ENCODE measurements at places on chromosomes 4 and X. TPM values are rescaled to one million over a fixed set of nuclear protein-coding genes. Genes with fewer than 3 reads are reported as not detected.

The SULT1B1 gene
- not detected for total RNA-seq

The RAB9B gene
- total RNA-seq = 0.98 TPM

The RTL3 gene
- not detected for total RNA-seq

The GABRE gene
- 45.3 TPM for total RNA-seq

The KLHL4 gene
- total RNA-seq = 5.8 TPM

The MAGED4B gene
- total RNA-seq = 3.3 TPM

The GPR34 gene
- 0.17 TPM for total RNA-seq

The TASL gene
- not detected for total RNA-seq

The CT47B1 gene
- total RNA-seq = not detected

Measured in NCI-H460 (cell line).